GM23338 (cell line): ENCODE measurements at places on chromosomes 6 and 20. TPM values are rescaled to one million over a fixed set of nuclear protein-coding genes. Genes with fewer than 3 reads are reported as not detected.

The DSN1 gene
- 25.0 and 26.4 TPM in 2 replicates for total RNA-seq

GRCh38 chr6:105746130-105746505 is 340.0 kb upstream of the PRDM1 start:
- DNase-seq: no peak

DNA sequence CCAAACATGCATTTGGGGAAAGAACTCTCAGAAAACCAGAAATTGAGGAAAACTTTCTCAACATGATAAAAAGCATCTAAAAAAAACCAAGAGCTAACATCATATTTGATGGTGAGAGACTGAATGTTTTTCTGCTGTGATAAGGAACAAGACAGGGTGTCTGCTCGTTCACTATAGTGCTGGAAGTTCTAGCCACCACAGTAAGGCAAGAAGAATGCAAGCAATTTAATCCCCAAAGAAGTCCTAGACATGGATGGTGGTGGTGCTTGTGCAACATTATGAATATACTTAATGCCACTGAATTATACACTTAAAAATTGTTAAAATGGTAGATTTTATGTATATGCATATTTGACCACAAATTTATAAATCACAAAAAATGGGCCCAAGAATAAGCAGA is 53.4 kb downstream of the LYRM2 start:
- no peak for DNase-seq

The BMP7 gene
- total RNA-seq: 16.6 and 22.8 TPM in 2 replicates

DNA sequence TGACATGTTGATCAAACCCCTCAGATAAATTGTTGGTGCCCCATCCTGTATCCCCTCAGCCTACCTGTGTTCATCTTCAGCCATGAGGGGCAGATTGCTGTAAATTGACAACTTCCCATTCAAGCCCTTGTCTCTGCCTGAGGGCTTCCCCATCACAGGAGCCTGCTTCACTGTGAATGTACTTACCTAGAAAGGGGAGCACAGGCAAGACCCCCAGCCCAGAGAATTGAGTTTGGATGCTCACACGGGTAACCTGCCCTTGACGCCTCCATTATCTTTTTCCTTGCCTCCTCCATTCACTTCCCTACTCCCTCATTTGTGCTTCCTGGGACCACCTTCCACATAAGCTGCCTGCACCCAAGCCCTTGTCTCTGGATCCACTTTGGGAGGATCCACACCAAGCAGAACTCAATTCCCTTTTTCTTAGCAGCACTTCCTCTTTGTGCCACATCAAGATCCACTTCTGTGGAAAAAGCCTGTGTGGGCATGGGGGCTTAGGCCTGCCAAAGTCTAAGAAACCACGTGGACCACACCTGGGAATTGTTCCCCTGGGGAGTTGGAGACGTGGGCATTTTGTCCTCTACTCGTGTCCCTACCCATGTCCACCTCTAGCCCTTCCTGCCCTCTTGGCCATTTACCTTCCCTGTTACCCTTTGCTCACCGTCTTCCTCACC is 103.4 kb upstream of the FOXA2 start:
- DNase-seq: no peak
